ENCODE measurements at places on chromosomes 2 and 18. TPM values are rescaled to one million over a fixed set of nuclear protein-coding genes. Genes with fewer than 3 reads are reported as not detected.

DNA sequence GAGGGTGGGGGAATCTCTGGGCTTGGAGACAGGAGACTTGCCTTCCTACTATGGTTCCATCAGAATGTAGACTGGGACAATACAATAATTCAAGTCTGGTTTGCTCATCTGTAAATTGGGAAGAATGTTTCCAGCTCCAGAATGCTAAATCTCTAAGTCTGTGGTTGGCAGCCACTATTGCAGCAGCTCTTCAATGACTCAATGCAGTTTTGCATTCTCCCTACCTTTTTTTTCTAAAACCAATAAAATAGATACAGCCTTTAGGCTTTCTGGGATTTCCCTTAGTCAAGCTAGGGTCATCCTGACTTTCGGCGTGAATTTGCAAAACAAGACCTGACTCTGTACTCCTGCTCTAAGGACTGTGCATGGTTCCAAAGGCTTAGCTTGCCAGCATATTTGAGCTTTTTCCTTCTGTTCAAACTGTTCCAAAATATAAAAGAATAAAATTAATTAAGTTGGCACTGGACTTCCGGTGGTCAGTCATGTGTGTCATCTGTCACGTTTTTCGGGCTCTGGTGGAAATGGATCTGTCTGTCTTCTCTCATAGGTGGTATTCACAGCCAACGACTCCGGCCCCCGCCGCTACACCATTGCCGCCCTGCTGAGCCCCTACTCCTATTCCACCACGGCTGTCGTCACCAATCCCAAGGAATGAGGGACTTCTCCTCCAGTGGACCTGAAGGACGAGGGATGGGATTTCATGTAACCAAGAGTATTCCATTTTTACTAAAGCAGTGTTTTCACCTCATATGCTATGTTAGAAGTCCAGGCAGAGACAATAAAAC, 6.5 kb downstream of the TTR start:
- no peak for DNase-seq

GCG gene
- polyA plus RNA-seq: not detected

AP1S3 gene
- polyA plus RNA-seq: 2.1 TPM

GRCh38 chr2:151043484-151043883, 218.2 kb downstream of the RBM43 start:
- no peak for DNase-seq

DNA sequence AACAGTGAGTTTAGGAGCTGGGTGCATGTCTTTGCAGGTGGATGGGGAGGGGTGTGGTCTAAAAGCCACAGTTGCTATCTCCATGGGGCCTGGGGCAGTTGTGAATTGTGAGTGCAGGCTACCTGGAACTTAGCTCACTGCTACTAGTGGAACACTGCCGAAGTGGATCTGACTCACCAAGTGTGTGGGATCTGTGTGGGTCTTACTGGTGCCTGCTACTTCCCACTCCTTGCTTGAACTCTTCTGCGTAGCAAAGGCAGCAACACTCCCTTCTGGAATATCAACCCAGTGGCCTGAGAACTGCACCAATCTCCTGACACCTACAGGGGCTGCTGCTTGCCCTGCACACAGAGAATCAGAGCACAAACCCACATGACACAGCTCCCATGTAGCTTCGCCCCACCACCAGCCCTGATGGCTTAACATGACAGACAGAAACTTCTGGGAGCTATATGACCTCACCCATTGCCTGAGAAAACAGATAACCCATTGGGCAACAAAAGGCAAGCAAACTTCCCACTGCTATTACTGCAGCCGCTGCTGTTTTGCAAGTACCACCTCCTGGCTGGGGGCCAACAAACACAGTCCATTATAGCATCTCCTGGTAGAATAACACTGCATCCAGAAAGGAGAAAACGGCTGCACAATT, 455.1 kb upstream of the DDX18 start:
- no peak for DNase-seq

DNA sequence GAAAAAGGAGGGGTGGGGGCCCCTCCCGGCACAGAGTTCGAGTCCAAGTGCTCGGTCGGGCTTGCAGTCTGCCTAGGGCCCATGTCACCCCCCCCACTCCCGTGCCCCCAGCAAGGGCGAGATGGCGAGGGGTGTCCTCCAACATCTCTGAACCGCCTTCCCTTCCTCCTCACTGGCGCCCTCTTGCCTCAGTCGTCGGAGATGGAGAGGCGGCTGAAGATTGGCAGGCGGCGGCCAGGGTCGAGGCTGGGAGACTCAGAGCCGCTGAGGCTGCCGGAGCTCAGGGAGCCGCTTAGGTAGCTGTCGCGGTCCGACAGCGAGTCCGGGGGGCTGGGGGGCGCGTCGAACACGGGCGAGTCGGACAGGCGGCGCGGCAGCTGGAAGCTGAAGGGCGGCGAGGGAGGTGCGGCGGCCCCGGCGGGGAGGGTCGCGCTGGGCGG, 2.3 kb downstream of the ZFP36L2 start:
- DNase-seq: peak; percentile 55

- no peak for DNase-seq
These were observed 221.1 kb downstream of the INSIG2 start for GRCh38 chr2:118309257-118309945.

CD8B2 gene
- 1.8 TPM for polyA plus RNA-seq

TNP1 gene
- polyA plus RNA-seq: not detected

DNA sequence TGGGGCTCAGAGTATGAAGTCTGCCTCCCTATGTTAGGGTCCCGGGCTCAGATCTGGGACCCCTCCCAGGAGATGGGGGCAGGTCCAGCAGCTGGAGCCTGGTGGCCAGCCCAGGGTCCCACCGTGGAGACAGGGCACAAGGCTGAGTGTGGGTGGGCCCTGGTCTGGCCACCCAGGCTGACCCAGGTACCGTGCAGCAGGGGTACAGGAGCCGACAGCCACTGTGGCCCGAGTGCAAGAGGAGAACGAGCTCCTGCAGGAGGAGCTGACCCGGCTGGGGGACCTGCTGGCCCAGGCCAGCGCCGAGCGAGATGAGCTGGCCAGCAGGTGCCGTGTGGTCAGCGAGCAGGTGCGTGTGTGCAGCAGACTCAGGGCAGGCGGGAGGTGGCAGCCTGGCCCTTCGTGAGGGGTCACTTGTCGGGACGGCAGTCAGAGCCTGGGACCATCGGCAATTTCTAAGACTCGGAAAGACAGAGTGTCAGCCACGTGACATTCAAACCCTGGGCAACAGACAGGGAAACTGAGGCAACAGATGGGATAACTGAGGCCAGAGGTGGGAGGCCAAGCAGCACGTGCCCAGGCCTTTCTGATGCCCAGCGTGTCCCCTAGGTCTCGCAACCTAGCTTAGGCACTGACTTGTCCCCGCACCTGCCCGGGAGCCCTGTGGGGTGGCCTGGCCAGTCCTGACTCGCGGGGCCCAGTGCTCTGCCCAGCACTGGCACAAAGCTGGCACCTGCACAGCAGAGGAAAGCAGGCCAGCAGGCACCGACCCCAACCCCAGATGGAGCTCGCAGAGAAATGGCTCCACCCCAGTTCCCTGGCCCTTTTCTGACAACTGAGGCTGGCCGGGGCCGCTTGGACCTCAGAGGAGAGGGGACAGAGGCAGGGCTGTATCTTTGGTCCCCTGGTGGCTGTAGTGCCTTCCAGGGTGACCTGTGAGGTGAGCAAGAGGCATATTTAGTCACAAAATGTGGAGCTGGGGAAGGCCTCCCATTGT, 13.9 kb downstream of the CROCC2 start:
- no peak for DNase-seq

DNA sequence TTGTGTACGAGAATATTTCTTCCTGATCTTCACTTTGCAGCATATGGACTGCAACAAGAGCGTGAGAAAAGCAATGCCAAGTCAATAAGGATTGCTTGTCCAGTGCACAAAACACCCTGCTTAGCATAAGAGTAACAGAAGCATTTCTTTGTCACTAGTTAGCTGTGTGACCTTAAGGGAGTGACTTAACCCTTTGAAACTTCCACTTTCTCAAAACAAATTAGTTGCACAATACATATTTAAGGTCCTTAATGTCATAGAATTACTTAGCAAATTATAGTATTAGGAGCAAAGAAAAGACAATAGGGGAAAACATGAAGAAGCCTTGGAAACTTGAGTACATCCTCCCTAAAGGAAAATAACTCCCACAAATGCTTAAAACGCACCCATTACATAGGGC, 230.1 kb downstream of the RNF152 start:
- no peak for DNase-seq

AMER3 gene
- 0.05 TPM for polyA plus RNA-seq

FAM237A gene
- not detected for polyA plus RNA-seq

DNA sequence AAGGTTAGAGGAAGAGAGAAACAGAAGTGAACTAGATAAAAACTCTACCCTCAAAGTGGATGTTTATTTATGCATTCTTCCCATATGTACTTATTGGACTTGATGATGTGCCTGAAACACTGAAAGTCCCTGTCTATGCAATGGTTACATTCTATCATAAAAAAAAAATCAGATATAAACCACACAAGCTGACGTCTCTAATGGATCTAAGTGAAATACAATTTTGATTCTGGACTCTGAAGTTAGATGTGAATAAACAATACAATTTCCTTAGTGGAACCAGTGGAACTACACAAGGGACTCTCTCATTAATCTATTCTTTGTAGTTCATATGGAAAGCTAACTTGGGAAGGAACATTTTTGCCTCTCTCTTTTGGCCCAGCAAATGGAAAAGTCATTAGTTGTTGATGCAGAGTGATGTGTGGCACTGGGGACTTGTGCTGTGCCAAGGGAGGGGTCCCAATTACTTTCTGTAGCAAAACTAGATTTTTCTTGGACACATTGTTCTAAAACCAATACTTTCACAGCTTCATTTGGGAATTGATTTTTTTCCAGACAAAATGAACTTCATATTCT, 376.8 kb downstream of the TRIB2 start:
- DNase-seq: no peak

PLGLB2 gene
- polyA plus RNA-seq: 1.2 TPM

DNA sequence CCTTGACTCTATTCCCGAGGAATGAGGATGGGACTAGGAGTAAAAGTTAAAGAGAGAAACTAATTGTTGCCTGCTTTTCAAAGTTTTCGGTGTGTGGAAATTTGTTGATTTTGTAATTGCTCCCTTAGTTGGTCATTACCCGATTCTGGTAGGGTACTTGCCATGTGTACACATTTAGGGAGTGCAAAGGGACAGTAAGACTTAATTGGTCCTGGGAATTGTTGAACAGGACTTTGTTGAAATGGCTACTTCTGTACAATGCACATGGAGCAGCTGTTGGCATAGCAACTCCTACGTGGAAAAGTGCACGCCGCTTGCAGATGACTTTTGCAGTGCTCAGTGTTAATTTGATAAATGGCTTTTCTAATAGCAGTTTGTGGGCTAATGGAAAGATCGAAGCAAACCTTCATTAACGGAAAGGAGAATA, 22.9 kb downstream of the EPAS1 start:
- DNase-seq: no peak

- no peak for DNase-seq
These were observed 49.2 kb downstream of the EEF1B2 start for GRCh38 chr2:206208900-206209299.

CDH19 gene
- polyA plus RNA-seq: 10.3 TPM

IL36B gene
- not detected for polyA plus RNA-seq

DNA sequence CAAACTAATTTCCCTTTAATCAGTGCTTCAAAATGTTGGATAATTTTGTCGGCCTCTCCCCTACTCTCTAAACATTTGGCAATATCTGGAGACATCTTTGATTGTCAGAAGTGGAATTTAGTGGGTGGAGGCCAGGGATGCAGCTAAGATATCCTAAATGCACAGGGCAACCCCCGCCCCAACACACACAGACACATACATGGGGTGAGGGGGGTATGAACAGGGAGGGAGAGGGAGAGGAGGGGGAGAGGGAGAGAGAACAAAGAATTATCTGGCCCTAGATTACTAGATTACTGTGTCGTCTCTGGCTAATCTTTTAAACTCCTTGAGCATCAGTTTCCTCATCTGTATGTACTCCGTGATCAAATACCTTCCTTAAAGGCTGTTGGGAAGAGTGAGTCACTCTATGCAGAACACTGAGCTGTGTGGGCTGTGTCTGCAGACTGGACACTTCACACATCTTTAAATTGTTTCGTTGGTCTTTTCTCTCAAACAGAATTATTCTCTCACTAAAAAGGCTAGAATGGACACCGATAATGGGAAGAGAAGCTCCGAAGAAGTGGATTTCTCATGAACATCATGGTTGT, 2.9 kb downstream of the RNF149 start:
- DNase-seq: no peak

DLX2 gene
- polyA plus RNA-seq: 0.08 TPM

DNA sequence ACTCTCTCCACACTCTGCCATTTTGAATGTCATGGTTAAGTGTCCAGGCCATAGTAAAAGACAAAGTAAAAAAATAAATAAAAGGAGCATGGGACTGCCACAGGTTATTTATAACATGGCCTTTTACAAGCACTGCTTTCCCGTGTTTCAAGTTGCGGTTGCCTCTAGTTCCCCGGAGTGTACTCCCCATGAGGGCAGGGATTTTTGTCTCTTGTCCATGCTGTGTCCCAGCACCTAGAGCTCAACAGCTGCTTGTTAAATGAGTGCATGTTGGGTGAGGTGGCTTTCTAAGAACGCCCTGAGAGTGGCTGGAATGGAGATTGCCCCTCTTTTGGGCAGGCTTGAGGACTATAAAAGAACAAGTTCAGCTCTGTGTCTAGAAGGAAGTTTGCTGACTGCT, 8.4 kb downstream of the CAVIN2 start:
- no peak for DNase-seq

KHK gene
- 6.8 TPM for polyA plus RNA-seq

AFF3 gene
- polyA plus RNA-seq: 15.1 TPM

DNA sequence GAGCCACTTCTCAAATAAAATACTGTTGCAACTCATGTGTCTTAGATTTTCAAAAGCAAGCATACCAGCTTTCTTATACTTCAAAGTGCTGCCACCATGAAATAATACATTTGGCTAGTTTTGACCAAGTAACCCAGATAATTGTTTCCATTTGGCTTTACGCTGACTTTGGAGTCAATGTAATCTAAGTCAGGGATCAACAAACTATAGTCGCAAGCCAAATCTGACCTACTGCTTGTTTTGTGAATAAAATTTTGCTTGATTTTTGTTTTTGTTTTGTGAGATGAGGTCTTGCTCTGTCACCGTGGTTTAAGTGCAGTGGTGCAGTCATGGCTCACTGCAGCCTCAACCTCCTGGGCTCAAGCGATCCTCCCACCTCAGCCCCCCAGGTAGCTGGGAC, 65.0 kb downstream of the OXER1 start:
- DNase-seq: no peak

TXNDC9 gene
- 20.5 TPM for polyA plus RNA-seq

DNA sequence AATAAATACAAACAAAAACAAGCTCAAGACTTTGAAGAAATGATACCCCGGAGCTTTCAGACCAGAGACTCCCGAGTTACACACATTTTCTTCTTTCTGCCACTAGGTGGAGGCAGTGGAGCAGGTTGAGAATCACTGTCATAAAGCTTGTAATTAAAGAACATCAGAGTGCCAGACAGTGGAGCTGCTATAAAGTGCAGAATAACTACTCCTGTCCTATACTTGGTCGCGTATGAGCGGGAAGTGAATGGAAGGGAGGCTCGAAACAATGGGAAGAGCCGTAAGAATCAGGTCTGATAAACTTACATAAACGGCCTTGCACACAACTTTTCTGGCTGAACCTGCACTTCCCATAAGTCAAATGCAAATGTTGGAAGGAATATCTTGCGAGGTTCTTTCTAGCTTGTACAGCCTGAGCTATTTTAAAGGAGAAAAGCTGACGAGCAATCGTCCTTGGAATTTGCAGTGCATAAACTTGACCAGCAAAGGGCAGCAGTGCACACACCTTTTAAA, 189.0 kb downstream of the RPIA start:
- no peak for DNase-seq

GRCh38 chr2:214203214-214203613, 207.6 kb upstream of the VWC2L start:
- DNase-seq: no peak

Measured in urinary bladder (tissue), 4 donors.